ENCODE measurements at places on chromosomes 13 and 19.
A peak's percentile ranks its signal among the peaks of the same experiment; 100 is the strongest.

- no peak for DNase-seq
These were observed 233.0 kb upstream of the PRR20A start for GRCh38 chr13:56907766-56908165.

GRCh38 chr19:49338691-49339300 lies 3.6 kb downstream of the CD37 start:
- no peak for DNase-seq

- peak; percentile 40 for DNase-seq
These were observed 5.1 kb downstream of the ZNF507 start for GRCh38 chr19:32350471-32350865.

- DNase-seq = no peak
These were observed 50.0 kb downstream of the PTPRS start for GRCh38 chr19:5290336-5291262.

DNA sequence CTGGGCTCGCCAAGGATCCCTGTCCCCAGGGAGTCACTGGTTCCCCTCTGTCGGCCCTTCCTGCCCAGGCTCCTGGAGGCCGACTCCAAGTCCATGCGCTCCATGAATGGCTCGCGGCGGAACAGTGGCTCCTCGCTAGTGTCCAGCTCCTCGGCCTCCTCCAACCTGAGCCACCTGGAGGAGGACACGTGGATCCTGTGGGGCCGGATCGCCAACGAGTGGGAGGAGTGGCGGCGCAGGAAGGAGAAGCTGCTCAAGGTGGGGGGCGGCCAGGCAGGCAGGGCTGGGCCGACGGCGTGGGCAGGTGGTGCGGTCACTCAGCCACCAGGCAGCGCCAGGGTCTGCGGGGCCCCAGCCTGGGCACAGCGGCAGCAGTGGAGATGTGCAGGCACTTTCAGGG lies 17.6 kb downstream of the EVI5L start:
- no peak for DNase-seq

DNA sequence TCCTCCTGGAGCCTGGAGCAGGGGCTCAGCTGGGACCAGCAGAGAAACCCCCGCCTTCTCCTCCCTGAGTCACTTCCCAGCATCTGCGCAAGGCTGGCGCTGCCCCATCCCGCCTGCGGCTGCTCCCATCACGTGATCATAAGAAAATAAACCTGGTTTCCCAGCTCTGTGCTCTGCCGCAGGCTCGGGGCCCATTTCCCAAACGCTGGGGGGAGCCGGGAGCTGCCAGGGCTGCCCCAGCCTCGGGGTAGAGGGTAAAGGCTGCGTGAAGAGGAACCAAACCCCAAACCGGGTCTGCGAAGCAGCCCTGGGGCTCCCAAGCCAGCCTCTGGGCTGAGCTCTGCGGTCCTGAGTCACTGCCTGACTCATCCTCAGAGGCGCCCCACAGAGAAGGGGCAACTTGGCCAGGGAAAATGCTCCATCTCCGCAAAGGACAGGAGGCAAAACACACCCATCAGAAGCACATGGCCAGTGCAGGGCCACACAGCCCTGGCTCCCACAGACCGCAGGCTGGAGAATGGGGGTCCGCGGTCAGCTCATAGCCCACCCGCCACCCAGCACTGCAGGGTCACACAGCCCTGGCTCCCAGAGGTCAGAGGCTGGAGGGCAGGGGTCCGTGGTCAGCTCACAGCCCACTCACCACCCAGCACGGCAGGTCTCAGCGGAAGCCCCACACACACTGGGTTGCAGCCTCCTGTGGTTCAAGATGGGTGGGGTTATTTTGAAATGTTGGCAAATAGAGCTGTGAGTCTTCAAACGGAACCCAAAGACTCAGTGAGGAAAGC lies 67.1 kb downstream of the RASA3 start:
- peak; percentile 91 for DNase-seq

DNA sequence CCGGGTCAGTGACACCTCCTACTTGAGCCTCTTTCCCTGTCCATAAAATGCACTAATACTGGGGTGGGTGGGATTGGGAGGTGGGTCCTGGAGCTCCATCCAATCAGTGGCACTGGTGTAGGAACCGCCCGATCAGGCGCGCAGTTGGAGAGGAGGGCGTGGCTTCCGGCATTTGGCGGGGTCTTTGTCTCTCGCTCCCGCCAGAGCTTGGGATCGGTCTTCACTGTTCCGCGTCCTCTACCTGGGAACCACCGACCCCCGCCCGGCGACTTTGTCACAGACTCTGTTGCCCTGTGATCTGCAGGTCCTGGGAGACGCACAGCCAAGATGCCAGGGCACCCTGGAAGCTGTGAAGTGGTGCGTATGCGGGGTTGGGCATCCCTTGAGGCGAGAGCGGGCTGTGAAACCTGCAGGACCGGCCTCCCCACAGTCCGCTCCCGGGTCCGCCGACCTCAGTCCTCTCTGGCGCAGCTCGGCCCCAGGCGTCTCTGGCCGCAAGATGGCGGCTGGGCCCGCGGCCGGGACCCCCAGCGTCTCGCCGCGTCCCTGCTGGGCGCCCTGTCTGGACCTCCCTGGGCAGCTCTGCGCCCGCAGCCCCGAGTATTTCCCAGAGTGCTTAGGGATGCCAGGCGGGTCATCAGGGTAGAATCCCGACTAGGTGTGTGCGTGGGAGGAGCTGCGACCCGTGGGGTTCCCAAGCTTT lies 41.6 kb upstream of the ZNF730 start:
- DNase-seq = no peak

- no peak for DNase-seq
These were observed 602.9 kb downstream of the OLFM4 start for GRCh38 chr13:53631511-53631910.

DNA sequence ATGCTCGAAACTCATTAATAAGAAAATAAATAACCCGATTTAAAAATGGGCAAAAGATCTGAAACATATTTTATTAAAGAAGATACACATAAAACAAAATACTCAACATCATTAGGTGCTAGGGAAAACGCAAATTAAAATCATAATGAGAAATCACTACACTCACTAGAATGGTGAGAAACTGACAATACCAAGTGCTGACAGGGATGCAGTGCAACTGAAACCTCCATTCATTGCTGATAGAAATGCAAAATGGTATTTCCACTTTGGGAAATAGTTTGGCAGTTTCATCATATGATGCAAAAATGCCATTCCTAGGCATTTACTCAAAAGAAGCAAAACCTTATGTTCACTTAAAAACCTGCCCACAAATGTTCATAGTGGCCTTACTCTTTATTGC lies 225.4 kb downstream of the RGCC start:
- no peak for DNase-seq

GRCh38 chr13:34078334-34078999 lies 260.5 kb downstream of the RFC3 start:
- no peak for DNase-seq

GRCh38 chr13:43085545-43085944 lies 62.2 kb downstream of the DNAJC15 start:
- no peak for DNase-seq

DNA sequence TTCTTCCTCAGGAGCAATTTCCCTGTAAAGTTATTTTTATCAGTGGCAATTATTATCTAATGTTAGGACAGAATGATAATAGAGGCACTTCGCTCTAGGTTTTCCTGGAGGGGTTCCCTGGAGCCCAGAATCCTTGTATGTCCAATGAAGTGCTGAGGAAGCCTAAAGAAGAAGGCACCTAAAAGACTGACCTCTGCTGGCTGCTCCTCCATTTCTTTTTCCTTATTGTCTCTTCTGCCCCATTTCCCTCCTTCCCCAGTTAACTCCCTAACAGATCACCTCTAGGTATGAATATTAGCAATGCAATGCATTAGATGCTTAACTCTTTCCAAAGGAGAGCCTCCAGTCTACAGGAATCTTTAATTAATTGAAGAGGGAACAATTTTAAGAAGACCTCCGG lies 985.4 kb downstream of the DIAPH3 start:
- no peak for DNase-seq

Data from RCC 7860 (cell line).